ENCODE measurements at places on chromosomes 1 and 21.

- DNase-seq, result no peak
These were observed 52.5 kb downstream of the NBPF6 start for GRCh38 chr1:108502624-108503023.

GRCh38 chr1:64269558-64269884, 66.1 kb downstream of the UBE2U start:
- no peak for DNase-seq

- DNase-seq, result no peak
These were observed 5.7 kb downstream of the BCAR3 start for GRCh38 chr1:93675931-93676330.

DNA sequence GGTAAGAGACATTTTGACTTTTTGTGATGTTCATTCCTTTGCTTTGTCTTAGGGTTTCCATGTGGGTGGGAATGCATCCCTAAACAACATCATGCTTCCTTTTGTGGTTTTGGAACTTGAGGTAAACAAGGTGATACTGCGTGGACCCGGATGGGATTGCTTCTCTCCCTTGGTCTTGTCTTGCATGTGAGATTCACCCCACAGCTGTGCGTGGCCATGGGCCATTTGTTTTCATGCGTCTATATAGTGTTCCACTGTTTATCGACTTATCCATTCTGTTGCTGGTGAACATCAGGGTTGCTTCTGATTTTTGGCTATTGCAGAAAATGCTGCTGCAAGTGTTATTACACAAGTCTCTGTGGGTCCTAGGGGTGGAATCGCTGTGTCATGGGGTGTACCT, 21.1 kb downstream of the CRYAA start:
- DNase-seq, result no peak

- DNase-seq, result no peak
These were observed 175.6 kb upstream of the ESRRG start for GRCh38 chr1:216898801-216899200.

DNA sequence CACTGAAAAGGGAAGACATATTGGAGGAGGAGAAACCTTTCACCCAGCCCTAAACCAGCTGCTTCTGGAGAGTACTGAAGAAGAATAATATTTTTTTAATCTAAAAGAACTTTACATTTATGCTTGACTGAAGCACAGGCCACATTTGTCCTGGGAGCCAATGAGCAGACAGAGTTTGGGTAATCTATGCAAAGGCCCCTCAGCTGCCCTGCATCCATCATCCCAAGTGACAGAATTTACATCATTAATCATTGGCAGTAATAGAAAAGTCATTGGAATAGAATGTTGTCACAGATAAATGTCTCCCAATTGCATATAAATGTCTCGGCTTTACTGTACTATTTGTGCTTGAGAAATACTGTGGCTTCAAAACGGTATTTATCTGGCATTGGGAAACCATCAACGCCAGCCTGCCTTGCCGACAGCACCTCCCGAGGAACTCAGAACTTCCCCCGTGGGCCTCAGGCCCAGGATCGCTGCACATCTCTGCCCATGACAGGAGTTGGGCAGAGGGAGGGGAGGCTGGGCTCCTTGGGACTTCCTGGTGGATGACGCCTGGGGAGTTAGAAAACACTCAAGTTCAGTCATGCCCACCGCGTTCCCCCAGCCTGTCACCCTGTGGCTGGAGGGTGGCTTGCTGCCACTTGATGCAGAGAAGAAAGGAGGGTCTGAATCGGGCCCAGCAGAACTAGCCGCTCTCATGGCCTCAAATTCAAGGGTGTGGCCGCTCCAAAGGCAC, 133.1 kb downstream of the CAMTA1 start:
- DNase-seq, result no peak

DNA sequence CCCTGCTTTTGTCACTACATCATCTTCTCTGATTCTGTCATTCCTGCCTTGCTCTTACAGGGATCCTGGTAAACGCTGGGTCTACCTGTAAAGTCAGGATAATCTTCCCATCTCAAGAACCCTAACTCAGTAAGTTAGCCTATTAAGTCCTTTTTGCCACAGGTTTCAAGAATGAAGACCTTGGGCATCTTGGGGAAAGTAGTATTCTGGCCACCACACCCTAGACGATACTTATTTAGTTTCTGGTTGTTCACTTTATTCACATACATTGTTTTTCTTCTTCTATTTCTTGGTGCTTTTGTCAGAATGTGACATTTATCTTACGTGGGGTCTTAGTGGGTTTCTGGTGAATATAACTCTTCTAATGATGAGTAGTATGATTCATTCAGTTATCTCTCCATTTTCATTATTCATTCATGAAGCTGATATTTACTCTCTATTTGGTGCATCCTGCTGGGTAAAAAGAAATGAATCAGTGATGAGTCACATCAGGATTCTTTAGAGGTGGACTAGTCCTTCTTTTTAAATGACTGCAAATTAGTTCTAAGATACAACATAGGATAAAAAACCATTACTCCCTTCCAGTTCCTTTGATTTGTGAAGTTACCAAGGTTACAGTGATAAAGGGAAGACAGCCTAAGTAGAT, 514.4 kb upstream of the B3GALT2 start:
- no peak for DNase-seq

- DNase-seq, result no peak
These were observed 13.3 kb upstream of the RAB42 start for GRCh38 chr1:28578696-28579218.

DNA sequence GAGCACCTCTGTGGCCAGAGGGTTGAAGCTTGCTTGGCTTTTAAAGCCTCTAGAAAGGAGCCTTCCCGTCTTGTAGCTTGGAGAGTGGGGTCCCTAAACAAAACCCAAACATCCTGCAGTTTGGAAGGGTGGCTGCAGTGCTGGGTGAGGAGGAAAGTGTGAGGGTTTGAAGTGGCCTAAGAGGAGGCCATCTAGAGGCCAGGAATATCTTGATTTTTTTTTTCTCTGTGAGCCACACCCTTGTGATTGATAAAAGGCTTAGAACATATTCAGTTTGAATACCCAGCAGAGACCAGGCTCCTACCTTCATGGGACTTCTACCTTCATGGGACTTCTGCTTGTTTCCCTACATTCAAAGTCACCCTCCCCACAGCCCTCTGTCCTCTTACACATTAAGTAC, 37.3 kb upstream of the PIGV start:
- no peak for DNase-seq

DNA sequence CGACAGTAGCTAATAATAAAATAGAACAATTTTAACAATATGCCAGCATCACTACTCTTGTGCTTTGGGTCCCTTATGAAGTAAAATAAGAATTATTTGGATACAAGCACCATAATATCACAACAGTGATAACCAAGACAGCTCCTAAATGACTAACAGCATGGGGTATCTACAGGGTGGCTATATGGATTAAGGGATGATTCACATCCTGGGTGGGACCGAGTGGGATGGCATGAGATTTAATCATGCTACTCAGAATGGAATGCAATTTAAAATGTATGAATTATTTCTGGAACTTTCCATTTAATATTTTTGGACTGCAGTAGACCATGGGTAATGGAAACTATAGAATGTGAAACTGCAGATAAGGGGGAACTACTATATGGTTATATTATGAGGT, 28.1 kb upstream of the B3GALNT2 start:
- no peak for DNase-seq

GRCh38 chr1:24289937-24290595, 29.1 kb upstream of the GRHL3 start:
- DNase-seq, result no peak

- no peak for DNase-seq
These were observed 14.9 kb upstream of the CD1C start for GRCh38 chr1:158274797-158275196.

- DNase-seq, result peak; percentile 56
These were observed 3.2 kb downstream of the LRRC42 start for GRCh38 chr1:53949023-53949990.

DNA sequence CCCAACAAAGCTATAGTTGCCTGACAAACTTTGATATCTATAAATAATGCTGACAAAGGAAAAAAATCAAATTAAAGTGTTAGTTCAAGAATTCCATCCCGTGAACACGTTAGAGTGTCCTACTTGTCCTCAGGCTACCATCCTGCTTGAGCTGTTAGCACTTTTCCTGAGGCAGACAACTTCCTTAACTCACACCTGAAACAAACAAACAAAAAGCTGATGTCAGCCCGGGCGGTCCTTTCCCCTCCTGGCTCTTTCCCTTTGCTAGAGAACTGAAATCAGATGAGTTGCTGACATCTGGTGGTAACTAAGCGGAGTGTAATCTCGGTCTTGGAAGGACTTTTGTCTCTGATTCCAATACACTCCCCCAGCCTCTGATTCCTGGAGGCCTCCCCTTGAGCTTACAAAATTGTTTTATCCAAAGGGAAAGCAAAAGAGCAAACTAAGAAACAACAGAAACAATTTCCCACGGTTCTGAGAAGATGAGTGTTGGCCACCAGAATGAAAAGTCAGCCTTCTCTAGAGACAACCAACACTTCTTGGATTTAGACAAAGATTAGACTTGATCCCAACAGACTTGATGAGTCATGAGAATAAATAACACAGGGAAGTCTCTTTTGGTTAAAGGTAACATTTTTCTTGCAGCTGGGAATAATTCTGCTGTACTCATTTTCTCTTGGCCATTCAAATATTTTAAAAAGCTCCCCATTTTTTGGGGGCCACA, 135.4 kb downstream of the PROX1 start:
- DNase-seq, result peak; percentile 15

DNA sequence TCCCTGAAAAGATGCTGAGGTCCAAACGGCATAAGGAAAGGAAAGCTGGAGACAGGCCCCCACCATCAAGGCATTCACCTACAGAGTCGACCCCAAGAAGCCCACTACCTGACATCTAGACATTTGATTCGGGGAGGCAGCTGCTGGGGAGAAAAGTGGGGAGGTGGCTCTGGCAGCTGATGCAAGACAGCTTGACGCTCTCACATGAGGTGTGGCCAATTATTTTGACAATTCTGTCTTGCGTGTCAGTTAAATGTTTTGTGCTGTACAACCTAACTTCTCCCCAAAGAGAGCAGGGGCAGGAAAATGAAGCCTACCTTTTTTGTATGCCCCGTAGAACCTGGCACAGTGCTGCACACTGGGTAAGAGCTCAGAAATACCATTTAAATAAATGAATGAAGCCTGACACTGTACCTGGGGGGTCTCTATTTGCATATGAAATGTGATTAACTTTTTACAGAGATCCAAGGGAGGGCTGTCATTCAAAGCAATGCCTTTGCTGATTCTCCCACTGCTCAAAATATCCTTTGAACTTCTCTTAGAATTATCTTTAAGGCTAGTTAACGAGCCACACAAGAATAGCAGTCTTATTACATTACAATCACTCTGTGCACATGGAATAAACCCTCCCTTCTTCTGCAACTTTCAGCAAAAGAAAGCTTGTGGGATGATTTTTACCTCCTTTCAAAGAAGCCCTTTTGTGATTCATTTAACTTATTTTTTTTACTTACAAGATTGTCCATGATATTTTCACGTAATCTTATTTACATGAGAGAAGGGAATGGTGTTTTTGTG, 163.2 kb downstream of the TNR start:
- DNase-seq, result no peak

DNA sequence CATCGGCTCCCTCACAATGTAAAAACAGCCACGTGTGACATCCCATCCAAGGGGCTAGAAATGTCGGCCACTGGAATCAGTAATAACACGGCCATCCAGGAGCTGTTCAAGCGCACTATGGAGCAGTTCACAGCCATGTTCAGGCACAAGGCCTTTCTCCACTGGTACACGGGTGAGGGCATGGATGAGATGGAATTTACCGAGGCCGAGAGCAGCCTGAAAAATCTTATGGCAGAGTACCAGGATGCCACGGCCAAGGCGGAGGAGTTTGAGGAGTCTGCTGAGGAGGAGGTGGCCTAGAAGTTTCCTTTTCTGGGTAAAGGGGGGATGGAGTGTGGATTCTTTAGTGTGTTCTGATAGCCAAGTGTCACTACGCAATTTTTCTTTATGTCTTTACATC, 61.1 kb upstream of the MAP1LC3C start:
- no peak for DNase-seq

DNA sequence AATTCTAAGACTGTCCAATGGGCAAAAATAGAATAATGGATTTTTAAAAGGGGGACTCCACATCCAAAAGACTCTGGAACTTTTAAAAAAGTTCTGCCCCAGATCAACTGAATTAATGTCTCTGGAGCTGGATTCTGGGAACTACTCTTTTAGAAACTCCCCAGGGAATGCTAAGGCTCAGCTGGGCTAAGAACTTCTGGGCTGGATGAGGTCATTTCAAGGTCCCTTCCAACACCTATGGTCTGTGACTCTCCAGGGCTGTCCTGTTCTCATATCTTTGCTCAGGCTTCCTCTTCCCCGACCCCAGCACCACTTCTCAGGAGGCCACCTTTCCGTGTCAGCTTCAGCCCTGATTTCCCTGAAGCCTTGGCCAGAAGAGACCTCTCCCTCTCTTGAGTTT, 13.5 kb upstream of the PLA2G2C start:
- no peak for DNase-seq

DNA sequence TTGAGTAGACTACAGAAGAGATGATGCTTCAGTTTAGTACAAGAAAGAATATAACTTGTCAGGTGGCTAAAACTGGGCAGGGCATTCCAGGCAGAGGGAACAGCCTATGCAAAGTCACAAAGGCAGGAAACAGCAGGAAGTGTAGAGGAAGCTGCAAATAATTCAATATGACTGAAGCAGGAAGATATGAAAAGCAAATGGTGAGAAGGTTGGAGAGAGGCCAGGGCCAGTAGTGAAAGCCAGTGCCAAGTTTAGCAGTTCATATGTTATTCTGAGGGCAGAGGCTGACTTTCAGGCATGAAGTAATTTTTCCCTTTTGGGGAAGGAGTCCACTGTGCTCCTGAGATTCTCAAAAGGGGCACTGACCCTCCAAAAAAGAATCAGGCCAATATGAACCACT, 8.0 kb upstream of the YBX1 start:
- no peak for DNase-seq

DNA sequence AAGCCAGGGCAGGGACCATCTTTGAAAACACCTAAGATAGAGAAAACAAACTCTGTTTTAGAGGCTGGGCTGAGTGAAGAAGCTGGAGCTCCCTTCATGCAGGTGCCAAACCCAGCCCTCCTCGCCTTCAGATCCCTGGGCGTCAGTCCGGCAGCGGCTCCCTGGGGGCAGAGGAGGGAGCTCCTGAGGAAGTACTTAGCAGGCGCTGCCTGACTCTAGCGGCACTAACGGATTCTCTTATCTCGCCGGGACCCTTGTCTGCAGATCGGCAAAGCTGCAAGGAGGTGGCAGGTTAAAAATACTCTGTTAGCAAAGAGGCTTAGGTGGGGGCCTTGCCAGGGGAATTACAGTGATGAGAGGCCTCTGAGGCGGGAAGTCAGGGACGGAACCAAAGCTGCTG, 79.6 kb downstream of the PLXNA2 start:
- no peak for DNase-seq

Data from activated CD8-positive, alpha-beta T cell treated with anti-CD3 and anti-CD28 coated beads for 36 hours (primary cell).